PC-9 (cell line): ENCODE measurements at places on chromosomes 5 and 9.

- no peak for DNase-seq
These were observed 361.0 kb upstream of the CDH6 start for GRCh38 chr5:30832519-30832918.

DNA sequence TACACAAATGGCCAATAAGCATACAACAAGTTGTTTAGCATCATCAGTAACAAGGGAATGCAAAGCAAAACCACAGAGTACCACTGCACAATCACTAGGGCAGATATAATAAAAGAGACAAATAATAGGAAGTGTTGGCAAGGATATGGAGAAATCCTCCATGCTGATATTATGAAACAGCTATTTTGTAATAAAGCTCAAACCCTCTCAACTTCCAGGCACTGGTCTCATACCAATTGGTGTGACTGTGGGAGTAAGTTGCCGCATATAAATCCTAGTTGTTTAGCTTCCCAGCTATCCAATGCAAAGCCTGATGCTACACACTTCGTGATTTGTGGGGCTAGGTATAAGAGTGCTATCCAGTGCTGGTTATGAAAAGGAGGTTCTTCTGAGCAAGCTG is 88.6 kb downstream of the SMIM23 start:
- no peak for DNase-seq

GRCh38 chr5:87777877-87778276 is 365.1 kb upstream of the CCNH start:
- no peak for DNase-seq

GRCh38 chr5:9529513-9529912 is 16.4 kb downstream of the SEMA5A start:
- no peak for DNase-seq
